Activated gamma-delta T cell treated with Interleukin-2 at 50 U/mL for 16 hours (primary cell): ENCODE measurements at places on chromosomes 7 and 10.

- DNase-seq = peak; percentile 20
Measured at GRCh38 chr10:90751107-90751997, 106.5 kb downstream of the HTR7 start.

- no peak for DNase-seq
Measured at GRCh38 chr10:34766266-34766600, 48.9 kb downstream of the PARD3 start.

- no peak for DNase-seq
Measured at GRCh38 chr10:85858776-85859515, 507.6 kb downstream of the GRID1 start.

DNA sequence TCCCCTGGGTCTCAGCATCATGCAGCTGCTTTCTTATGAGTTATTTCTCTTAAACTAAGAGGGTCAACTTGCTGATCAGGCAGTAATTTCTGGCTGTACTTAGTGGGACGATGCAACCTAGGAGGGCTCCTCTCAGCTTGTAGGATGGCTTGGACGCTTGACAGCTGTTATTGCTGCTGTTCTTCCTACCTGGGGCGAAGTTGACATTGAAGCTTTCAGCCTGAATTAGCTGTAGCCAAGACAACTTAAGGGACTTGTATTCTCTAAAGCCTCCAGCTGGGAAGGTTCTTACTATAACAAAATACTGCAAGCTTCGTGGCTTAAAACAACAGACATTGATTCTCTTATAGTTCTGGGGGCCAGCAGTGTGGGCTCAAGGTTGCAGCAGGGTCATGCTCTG is 224.9 kb downstream of the ACTR3B start:
- no peak for DNase-seq

DNA sequence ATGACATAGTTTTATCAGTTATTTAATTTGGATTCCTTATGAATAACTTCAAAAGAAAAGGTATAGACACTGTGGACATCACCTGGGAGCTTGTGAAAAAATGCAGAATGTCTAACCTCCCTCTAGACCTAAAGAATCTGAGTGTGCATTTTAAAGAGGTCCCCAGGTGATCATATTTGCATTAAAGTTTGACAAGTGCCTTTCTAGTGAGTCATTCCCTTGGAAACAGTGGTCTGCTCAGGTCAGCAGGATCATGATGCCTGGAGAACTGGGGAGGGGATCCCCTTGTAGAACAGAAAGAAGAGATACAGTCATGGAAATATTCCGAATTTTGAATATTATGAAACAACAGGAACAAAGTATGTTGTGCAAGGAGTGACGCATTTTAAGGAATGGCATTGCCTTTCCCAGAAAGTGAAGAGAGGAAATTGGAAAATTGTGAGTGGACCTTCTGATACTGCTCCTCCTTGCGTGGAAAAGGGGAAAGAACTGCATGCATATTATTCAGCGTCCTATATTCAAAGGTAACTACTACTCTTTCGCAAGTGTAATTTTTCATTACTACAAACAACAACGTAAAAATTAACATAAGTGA is 4.6 kb downstream of the STEAP2 start:
- no peak for DNase-seq

GRCh38 chr7:68444042-68444441 is 1154.2 kb upstream of the AUTS2 start:
- DNase-seq = no peak

DNA sequence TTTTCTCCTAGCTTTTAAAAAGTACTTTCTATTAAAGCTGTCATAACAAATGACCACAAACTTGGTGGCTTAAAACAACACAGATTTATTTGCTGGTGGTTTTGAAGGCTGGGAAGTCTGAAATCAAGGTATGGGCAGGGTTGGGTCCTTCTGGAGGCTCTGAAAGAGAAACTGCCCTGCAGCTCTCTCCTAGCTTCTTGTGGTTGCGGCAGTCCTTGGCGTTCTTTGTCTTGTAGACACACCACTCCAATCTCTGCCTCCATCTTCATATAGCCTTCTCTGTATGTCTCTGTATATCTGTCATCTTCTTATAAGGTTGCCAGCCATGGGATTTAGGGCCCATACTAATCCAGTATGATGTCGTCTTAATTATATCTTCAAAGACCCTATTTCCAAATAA is 79.4 kb upstream of the PRR15 start:
- DNase-seq = no peak

DNA sequence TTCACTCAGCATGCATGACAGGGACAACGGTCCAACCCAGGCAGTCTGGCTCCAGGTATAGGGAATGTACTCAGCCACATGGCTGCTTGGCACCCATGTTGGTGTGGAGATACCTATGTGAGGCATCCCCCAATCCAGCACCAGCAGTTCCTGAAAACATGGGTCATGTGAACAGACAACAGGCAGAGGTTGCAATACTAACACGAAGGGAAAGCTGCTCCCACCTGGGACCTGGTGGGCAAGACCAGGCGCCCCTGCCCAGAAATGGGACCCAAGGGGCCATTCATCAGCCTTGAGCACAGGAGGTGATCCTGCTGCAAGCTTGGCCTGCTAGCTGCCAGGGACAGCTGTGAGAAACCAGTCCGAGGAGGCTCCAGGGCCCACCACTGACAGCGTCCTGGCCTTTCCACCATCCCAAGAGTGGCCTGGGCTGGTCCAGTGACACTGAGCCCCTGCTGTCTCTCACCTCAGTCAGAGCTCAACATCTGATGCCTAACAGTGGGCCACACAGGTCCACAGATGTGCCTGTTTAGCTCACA is 142.3 kb downstream of the ARHGAP22 start:
- DNase-seq = no peak

GRCh38 chr10:80540618-80540980 is 2.9 kb downstream of the SH2D4B start:
- no peak for DNase-seq

DNA sequence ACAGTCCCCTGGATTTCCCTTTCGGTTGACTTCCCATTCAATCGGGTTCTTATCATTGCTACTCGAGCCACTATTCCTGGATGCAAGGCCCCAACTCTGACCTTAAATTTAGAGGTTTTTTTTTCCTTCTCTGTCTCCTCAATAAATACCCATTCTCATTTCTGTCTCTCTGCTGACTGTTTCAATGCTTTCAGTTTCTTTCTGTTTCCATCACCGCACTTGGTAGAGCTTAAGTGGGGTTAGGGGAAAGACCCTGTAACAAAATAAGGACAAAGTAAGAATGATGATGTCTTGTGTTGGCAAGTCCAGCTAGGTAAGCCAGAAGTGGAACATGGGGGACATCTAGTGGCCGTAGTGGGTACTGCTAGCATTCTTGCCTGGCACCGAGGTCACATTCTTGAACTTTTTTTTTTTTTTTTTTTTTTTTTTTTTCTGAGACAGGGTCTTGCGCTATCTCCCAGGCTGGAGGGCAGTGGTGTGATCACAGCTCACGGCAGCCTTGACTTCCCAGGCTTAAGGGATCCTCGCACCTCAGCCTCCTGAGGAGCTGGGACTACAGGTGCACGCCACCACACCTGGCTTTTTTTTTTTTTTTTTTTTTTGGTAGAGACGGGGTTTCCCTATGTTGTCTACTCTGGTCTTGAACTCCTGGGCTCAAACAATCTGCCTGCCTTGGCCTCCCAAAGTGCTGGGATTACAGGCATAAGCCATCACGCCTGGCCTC is 40.3 kb downstream of the ZC3HC1 start:
- peak; percentile 88 for DNase-seq

DNA sequence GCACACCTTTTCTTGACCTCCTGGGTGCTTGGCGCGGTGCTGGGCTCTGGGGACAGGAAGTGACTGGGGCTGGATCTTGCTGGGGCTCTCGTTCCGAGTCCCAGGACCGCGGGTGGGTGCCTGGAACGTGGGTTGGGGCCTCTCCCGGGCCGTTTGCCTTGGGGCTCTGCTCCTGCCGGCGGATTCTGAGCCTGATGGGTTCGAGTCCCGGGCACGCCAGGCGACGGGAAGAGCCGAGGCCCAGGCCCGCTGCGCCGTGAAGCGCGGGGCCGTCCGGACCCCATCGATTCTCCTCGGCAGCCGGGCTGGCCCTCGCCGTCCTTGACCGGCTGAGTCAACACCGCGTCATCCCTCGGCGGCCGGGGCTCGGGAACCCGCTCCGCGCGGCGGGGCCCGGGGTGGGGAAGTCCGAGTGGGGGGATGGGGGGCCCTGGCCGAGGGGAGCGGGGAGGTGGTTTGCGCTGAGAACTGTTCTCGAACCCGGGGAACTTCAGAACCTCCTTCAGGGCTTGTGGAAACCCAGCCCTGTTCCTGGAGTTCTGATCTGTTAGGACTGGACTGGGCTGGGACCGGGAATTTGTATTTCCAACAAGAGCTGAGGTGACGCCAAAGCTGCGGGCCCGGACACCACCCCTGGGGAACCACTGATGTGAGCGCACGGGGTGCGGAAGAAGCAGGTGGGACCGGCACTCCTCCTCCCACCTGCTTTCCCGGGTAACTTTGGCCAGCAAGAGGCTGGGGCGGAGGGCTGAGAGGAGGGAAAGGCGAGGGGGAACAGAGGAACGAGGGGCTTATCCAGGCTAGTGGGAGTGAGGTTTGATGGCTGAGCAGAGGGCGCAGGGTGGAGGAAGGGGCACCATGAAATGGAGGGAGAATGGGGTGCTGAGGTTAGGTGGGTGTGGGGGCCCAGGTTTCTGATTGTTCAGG is 6.2 kb downstream of the HHEX start:
- no peak for DNase-seq

DNA sequence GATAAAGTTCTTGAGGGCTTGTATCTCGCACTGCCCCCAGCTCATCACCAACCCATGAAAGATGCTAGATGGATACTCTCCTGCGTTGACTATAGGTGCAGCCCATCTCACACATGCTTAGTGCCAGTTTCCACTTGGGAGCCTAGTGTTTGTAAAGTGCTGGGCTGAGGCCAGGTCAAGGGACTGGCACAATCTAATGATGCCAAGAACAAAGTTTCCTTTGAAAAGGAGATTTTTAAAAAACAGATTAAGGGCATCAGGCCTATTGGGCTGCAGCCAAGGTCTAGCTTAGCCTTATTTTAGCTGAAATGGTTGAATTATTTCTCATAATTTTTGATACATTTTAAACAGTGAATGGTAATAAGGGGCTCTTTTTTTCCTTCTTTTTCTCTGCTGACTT is 259.0 kb downstream of the ADRA2A start:
- DNase-seq = no peak

GRCh38 chr7:136039577-136040345 is 62.6 kb upstream of the MTPN start:
- DNase-seq = no peak

DNA sequence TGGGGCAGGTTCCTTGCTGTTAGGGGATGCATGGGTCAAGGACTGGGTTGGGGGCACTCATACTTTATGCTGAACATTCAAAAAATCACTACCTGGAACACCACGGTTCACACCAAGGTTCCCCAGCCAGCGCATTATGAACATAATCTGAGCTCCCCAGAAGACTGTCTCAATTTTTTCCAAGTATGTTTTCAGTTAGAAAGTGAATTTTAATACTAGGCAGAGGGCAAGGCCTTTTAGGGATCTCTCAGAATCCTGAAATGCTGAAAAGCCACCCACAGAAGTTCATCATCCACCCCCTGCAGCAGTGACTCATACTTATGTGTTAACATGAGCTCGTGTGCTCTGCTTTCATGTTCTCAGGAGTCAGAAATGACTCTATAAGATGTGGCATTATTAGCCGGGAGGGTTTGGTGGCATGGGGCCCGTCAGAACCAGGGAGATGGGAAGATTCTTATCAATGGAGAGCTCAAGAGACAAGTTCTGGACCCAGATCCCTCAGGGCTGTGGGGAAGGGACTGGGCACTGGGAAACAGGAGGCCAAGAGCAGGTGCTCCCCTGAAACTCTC is 185.2 kb upstream of the ITGB1 start:
- peak; percentile 20 for DNase-seq

DNA sequence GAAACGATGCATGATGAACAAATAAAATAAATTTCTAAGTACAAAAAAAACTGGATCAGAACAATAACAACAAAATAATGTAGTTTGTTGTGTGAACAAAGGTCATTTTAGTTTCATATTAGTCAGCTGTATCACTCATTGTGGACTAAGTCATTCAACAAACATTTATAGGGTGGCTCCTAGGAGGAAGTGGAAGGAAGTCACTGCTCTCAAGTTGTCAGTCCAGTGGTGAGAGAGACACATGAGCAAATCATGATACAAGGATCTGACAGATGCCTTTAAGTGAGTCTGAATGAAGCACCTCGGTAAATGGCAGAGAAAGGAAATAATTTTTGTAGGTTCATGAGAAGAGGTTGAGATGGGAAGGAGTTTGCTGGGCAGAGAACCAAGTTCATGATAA is 56.8 kb downstream of the EPDR1 start:
- no peak for DNase-seq

- no peak for DNase-seq
Measured at GRCh38 chr7:2761131-2761624, 73.2 kb downstream of the AMZ1 start.

GRCh38 chr7:130442601-130443000 is 1.8 kb upstream of the CEP41 start:
- DNase-seq = no peak

- no peak for DNase-seq
Measured at GRCh38 chr10:2262333-2262732, 525.0 kb upstream of the ADARB2 start.

DNA sequence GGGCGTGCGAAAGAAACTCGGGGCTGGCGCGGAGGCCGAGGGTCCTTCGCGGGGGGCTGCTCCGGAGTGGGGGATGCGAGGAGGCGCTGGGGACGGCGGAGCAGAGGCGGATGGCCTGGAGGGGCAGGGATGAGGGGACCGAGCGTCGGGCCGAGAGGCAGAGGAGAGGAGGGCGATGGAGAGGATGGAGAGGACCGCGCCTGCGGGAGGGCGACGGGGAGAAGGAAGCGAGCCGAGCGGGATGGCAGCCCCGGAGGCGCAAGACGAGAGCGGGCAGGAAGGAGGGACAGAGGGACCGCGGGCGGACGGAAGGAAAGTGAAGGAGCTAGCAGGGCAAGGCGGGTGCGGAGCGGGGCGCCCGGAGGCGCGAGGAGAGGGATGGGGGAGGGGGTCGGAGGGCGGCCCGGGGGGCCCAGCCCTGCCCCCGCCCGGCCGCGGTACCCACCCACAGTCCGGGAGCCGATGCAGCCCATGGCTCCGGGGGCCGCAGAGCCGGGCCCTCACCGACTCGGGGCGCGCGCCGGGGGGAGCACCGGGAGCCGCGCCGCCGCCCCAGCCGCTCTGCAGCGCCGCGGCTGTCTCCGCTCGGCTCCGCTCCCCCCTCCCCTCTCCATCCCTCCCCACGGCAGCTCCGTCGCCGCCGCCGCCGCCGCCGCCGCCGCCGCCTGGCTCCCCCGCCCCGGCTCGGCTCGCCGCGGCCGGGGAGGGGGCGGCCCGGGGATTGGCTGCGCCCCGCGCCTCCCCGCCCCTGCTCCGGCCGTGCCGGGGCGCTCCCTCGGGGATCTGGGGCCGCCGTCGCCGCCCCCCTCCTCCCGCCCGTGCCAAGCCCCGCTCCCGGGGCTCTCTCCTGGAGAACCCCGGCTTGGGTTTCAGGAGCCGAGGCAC is at the start of gene FAM131B:
Gene FAM131B, minus strand, starts transcription at position 583 of the 885 bp plus-strand sequence. Its CDS starts 110 bp downstream, at position 473.
- peak; percentile 34 for DNase-seq

GRCh38 chr7:30155481-30155880 is 20.7 kb downstream of the MTURN start:
- DNase-seq = no peak

DNA sequence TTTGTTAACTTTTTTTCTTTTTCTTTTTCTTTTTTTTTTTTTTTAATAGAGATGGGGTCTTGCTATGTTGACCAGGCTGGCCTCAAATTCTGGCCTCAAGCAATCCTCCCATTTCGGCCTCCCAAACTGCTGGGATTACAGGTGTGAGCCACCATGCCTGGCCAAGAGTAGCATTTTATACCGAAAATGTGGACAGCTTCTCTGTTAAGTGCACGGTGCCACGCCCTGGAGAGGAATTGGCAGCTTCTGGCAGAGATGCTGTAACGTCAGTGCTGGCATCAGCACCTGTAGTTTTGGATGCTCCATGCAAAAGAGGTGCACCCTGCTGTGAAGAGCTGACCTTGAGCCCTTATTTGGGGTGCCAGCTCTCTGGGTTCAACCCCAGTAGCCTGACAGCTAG is 18.2 kb downstream of the IL15RA start:
- DNase-seq = no peak
